Inflammatory macrophage treated with lipopolysaccharide for 4 hours (primary cell): ENCODE measurements at places on chromosomes 3 and 15.

GRCh38 chr3:167901138-167901537 is 165.6 kb downstream of the SERPINI1 start:
- DNase-seq, result no peak

DNA sequence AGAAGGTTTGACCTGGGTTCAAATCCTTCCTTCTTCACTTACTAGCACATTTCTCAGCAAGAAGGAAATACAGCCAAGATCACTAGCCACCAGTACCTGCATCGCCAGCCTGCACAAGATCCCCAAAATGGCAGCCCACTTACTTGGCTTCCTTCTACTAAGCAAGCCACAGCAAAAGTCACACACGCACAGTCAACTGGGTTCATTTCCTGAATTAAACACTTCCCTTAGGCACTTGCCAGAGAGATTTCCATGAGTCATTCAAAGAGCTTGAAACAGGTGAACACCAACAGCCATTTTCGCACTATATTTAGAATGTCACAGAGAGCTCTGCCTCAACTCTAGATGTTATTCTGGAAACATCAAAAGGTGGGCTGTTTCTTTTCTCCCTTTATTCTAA is 42.6 kb downstream of the MGLL start:
- DNase-seq, result peak; percentile 55

- DNase-seq, result no peak
Observed at GRCh38 chr15:94238539-94239118, 7.3 kb downstream of the MCTP2 start.

- DNase-seq, result no peak
Observed at GRCh38 chr3:71509066-71509465, 74.5 kb downstream of the FOXP1 start.

DNA sequence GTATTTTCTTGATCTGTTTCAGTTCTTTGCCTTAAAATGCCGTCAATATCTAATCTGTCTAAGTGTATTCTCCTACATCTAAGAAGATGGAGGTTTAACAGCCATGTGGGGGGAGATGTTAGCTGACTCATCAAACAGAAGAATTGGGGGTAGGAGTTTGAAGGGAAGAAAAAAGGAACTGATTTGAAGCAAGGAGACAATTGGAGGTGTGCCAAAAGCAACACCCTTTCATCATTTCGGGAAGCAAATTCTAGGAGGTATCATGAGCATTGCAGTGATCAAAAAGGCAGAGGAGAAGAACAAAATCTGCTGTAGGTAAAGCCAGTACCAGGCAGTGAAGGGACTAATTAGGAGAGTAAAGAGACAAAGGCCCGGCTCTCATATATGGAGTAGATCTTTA is 337.3 kb upstream of the TBC1D5 start:
- no peak for DNase-seq

- DNase-seq, result no peak
Observed at GRCh38 chr15:51869060-51869421, 39.6 kb downstream of the TMOD3 start.

GRCh38 chr3:195455789-195456188 is 13.0 kb upstream of the ACAP2 start:
- DNase-seq, result no peak

- no peak for DNase-seq
Observed at GRCh38 chr15:48555241-48555881, 90.1 kb downstream of the FBN1 start.

GRCh38 chr3:193680220-193680619 is 87.2 kb downstream of the OPA1 start:
- no peak for DNase-seq

GRCh38 chr15:74826364-74826819 is at the start of gene CPLX3:
TSS of gene CPLX3 (plus strand) at chr15:74826627. CDS start at chr15:74826704, 77 bp downstream.
- no peak for DNase-seq

DNA sequence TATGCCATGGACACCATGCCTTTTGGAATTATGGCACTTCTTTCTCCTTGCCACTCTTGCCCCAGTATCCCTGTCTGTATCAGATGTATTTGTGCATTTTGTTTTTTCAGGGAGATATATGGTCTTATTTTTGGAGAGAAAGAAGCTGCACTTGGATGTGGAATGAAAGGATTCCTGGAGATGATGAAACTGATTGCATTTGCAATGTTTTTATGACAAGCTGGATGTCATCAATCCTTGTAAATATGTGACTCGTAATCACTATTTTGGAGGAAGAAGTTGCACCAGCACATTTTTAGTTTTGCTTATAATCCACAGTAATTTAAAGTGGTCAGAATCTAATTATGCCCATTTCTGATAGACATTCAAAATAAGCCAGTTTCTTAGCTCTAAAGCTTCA is 165.0 kb downstream of the NR1D2 start:
- DNase-seq, result no peak

- no peak for DNase-seq
Observed at GRCh38 chr3:166209701-166210100, 372.5 kb upstream of the BCHE start.

GRCh38 chr15:68205558-68205944 is 419 bp upstream of the CALML4 start:
- DNase-seq, result no peak

GRCh38 chr15:31499236-31499952 is 172.8 kb downstream of the KLF13 start:
- no peak for DNase-seq

- DNase-seq, result peak; percentile 90
Observed at GRCh38 chr15:58381697-58382096, 50.1 kb upstream of the LIPC start.

GRCh38 chr3:160159341-160159740 is 65.9 kb upstream of the C3orf80 start:
- DNase-seq, result no peak

GRCh38 chr15:70353606-70354345 is 256.1 kb upstream of the TLE3 start:
- DNase-seq, result no peak

DNA sequence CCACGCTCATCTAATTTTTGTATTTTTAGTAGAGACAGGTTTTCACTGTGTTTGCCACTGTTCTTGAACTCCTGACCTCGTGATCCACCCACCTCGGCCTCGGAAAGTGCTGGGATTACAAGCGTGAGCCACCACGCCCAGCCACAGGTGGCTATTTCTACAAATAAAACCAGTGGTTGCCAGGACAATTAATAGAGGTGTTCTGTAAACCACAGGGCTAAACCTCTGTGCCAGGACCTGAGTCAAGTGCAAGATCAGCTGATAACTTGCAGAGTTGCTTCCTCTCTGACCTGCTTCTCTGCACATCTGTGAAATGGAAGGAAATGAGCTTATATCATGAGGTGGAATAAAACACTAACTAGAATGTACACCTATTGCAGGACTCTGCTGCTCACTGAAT is 72.8 kb downstream of the CD200R1L start:
- no peak for DNase-seq

DNA sequence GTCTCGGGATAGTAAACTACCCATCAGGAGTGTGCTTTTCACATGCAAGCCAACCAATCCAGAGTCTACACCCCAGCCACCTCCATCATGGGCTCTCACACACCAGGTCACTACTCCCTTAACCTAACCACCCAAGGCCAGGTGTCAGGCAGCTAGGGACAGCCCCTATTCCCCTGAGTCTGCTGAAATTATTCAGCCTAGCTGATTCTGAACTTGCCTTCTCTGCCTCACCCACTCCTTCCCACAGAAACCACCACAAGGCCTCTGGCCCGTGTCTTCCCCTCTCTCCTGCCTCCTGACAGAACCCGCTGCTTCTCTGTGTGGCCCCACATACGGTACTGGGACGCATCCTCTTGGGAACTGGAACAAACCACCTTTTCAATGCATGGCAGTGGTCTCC is 82.1 kb downstream of the PCSK6 start:
- DNase-seq, result no peak

GRCh38 chr15:63080634-63081250 is 38.2 kb downstream of the TPM1 start:
- no peak for DNase-seq

DNA sequence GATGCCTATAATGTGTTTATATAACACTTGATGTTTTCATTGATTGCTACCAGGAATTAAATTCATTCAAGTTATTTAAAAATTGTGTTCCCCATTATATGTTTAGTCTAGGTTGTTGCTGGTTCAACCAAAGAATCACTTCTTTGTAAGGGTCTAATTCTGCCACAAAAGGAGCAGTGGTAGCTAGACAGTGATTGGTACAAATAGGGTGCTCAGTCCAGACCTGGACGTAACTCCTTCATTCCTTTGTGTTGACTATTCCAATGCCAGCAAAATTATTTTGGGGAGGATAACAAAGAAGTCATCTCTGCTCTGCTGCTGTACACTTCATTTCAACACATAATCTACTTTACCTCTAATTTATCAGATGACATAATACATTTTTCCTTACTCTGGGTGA is 1.2 kb downstream of the CHMP2B start:
- DNase-seq, result no peak

- no peak for DNase-seq
Observed at GRCh38 chr3:115038817-115039216, 108.3 kb downstream of the ZBTB20 start.

DNA sequence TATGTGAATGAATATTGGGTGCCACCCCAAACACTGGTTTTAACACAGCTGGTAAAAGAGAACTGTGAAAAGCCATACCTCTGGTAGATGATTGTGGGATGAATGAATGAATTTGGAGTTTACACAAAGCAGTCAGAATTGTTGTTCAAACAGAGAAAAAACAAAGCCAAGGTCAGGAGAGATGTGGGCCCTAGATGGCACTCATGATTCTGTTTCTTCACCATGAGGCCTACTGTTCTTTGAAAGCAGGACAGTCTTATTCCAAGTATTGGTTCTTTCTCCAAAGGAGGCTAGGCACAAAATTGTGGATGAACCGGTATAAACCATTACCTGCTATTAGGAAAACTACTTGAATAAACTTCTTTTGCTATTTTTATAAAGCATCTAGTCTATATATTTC is 97.6 kb downstream of the SAMMSON start:
- DNase-seq, result no peak

GRCh38 chr3:9869955-9870354 is 10.1 kb downstream of the CIDEC start:
- DNase-seq, result no peak

DNA sequence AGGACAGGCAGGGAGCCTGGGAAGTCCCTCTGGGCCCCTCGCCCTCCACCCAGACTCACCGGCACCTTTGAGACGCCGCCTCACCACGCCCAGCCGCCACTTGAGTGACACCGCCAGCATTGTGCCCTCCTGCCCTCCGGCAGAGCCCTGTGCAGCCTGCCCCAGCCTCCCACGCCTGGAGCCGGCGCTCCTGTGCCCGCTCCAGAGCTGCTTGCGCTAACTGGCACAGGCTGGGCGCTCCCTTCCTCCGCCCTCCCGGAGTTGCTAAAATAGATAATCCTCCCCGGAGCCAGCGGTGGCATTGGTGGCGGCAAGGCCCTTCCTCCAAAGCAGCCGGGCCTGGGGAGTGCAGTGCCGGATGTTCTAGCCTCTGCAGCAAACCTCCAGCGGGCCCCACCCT is 15.7 kb upstream of the GRIP2 start:
- DNase-seq, result no peak

DNA sequence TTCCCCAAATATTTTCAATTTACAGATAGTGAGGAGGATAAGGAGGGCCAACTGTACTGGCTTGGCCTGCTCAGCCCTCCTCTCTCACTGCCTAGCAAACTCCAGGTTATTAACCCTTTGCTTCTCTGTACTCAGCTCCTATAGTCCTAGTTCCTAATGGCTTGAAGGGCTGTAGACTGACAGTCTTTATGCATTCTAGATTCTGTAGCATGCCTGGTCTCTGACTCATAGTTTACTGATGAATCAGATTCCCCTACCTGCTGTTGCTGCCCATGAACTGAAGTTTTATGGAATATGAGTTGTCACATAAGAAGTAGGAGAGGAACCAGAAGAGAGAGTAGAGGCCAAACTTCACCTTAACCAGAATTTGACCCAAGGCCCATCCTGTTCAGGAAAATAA is 27.1 kb upstream of the MAP3K13 start:
- DNase-seq, result no peak

DNA sequence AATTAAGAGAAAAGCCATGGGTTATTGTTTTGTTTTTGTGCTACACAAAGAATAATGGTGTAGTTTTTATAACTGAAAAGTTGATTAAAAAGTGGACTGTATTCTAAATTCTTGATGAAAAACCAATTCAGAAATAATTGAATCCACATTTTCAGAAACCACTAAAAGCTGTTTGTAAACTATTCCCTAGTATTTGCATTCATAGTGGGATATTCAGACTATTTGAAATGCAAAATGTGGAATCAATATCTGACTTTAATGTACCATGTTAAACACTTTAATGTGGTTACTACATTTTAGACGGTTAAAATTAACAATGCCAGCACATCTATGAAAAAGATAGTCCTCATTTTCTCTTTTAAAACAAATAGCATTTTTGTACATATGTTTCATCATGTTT is 104.6 kb downstream of the ZIC4 start:
- no peak for DNase-seq

DNA sequence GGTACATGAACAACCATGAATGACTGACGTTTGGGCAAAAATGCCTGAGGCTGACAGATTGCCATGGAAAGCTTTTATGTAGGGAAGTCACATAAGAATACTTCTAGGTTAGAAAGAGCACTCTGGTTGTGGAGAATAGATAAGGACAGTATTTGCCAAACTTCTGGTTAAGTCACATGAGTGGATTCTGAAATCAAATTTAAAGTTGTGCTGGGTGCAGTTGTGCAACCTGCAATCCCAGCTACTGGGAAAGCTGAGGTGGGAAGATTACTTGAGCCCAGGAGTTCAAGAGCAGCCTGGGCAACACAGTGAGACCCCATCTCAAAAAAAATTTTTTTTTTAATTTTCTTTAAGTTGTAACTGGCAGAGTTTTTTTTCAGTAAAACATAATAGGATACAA is 7.2 kb upstream of the ZNF148 start:
- no peak for DNase-seq

DNA sequence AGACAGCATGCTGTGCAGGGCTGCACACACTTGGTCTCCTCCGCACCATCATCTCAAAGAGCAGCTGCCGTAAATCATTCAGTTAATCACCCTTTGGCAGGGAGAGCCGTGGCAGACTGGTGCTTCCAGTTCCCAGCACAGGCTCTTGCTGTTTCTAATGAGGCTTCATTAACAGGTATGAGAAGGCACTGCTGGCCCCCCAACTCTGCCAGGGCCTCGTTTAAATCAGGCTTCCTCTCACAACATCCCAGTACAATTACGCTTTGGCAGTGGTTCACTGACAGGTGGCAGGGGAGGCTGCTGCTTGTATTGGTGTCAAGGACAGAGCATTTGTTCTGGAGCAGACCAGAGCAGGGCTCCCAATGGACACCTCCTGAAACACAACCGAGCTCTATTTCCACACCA is 77.1 kb downstream of the BFSP2 start:
- DNase-seq, result no peak

GRCh38 chr3:68234076-68234780 is 579.8 kb upstream of the SUCLG2 start:
- DNase-seq, result no peak

DNA sequence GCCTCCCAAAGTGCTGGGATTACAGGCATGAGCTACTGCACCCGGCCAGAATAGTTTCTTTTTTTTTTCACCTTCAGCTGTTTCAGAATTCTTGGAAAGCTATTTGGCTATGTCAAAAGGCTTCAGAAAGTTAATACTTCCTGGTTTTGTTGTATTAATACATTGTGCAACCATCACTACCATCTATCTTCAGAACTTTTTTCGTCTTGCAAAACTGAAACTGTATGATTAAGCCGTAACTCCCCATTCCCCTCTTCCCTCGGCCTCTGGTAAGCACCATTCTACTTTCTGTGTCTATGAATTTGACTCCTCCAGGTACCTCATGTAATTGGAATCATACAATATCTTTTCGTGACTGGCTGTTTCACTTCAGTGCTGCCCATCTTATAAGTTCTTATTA is 5.2 kb upstream of the NOX5 start:
- DNase-seq, result peak; percentile 78

GRCh38 chr15:87609474-87609873 is 647.1 kb downstream of the NTRK3 start:
- no peak for DNase-seq
